ENCODE measurements at places on chromosomes 1 and 21.

- peak; percentile 65 for DNase-seq
These were observed 44.7 kb upstream of the A3GALT2 start for GRCh38 chr1:33365560-33365997.

DNA sequence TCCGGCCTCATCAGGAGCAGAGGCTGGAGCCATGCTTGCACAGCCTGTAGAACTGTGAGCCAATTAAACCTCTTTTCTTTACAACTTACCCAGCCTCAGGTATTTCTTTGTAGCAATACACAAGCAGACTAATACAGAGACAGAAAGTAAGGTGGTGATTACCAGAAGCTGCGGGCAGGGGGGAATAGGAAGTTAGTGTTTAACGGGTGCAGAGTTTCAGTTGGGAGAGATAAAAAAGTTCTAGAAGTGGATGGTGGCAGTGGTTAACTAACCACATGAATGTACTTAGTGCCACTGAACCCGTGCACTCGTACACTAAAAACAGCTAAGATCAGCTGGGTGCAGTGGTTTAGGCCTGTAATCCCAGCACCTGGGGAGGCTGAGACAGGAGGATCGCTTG, 80.4 kb upstream of the TARDBP start:
- DNase-seq = no peak

GRCh38 chr1:113388621-113389358, 1.5 kb upstream of the MAGI3 start:
- no peak for DNase-seq

GRCh38 chr1:200342511-200343311, 67.1 kb downstream of the ZNF281 start:
- DNase-seq = no peak

DNA sequence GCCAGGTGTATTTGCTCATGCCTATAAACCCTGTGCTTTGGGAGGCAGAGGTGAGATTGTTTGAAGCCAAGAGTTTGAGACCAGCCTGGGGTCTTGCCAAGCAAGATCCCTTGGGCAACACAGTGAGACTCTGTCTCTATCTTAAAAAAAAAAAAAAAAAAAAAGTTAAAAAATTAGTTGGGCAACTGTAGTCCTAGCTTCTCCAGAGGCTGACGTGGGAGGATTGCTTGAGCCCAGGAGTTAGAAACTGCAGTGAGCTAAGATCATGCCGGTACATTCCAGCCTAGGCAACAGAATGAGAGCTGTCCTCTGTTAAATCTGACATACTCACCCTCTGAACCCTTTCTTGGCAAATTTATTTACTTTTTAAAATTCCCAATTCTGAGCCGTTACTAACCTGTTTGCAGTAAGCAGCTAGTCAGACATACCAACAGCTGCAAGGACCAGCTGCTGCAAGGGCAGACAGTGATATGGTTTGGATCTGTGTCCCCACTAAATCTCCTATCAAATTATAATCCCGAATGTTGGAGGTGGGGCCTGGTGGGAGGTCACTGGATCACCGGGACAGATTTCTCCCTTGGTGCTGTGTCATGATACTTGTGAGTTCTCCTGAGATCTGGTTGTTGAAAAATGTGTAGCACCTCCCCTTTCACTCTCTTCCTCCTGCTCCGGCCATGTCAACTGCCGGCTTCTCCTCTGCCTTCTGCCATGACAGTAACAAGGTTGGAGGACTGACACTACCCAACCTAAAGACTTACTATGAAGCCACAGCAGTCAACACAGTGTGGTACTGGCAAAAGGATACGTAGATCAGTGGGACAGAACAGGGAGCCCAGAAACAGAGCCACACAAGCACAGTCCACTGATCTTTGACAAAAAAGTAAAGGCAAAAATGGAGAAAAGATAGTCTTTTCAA, 10.6 kb downstream of the PARP1 start:
- no peak for DNase-seq

- no peak for DNase-seq
These were observed 354.0 kb upstream of the ADAMTS5 start for GRCh38 chr21:27320868-27321267.

GRCh38 chr1:32907435-32907834, 6.2 kb upstream of the TMEM54 start:
- DNase-seq = no peak

DNA sequence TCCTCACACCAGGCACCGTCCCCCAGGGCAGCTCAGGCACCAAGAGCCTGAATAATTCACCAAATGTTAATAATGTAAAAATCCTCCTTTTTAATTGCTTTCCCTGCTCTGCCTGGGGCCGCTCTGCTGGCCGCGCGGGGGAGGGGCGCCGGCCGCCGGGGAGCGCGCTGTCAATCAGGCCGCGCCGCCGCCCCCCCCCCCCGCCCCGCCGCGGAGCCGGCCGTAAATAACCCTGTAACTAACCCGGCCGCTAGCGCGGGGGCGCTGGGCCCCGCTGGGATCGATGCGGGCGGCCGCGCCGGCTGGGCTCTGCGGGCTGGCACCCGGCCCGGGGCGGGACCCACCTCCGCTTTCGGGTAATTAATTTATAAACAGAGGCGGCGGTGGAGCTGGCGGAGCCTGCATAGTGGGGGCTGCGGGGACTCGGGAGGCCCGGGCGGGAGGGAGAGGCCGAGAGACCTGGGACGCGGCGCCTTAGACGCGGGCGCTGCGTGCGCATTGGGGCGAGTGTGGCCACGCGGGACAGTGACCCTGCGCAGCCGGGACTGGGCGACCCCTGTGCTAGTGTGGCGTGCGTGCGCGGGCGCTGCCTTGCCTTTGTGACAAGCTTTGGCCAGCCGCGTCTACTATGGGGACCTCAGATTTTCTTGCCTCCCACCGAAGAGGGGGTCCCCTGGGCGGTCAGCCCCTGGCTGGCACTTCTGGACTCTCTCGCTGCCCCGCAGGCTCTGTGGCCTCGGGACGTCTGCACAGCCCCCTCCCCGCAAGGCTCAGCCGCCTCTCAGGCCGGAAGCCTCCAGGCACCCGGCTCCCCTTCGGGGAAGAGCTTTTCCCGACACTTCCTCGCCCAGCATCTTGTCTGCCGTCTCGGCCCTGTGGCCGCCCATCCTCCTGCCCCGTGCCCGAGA, 16.6 kb downstream of the SAMD11 start:
- DNase-seq = no peak

DNA sequence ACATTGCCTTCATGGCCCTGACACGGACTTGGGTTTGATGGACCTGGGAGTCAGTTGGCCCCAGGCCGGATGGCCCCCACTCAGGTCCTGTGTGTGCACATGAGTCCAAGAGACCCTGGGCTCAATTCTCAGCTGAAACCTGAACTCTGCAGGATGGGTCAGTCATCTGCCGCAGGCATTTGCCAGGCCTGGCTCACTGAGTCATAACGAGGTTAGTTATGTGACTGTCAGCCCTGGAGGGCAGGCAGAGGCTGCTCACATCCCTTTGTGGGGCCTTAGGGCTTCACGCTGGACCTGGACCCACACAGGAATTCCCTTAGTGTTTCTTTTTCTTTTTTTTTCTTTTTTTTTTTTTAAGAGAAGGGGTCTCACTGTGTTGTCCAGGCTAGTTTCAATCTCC, 46.5 kb downstream of the PSMG1 start:
- no peak for DNase-seq

DNA sequence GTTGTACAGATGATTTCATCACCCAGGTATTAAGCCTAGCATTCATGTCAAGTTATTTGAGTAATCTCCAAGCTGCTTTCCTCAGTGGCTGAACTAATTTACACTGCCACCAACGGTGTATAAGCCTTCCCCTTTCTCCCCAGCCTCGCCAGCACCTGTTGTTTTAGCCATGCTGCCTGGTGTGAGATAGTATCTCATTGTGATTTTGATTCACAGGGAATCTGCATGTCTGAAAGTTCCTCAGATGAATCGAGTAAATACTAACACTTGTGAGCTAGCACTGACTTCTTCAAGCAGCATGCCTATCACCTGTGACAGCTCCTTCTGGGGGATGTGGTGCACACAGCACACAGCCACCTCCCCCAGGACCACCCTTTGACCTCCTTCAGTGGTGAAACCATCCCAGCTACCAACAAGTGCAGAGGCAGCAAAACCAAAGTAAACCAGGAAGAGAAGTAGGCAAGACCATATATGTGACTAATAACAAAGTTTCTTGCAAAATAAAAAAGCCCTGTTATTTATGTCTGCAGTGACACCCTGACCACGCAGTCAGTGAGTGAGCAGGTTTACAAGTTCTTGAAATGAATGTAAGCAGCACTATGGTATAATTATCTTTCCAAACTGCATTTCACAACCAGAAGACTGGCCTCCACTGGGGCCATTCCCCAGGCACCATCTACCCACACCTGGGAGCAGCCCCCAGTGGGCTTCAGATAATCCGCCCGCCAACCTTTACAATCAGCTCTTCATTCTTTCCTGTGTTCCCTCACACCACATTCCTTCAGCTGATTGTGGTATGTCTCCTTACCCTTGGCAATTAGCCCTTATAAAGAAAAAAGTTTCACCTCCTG, 173.8 kb downstream of the ETS2 start:
- no peak for DNase-seq

DNA sequence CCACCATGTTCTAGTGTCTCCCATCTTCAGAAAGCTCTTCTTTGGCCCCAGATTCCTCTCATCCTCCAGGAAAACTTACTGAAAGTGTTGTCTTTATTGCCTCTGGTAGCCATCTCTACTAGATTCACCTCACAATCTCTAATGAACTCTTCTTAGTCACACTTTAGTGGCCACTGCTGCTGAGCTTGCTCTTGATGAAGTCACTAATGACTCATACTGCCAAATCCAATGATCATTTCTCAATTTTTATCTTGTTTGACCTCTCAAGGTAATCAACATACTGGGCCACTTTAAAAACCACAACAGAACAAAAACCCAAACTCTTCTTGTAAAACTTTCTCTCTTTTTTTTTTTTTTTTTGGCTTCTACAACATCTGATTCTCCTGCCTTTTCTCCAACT, 196.4 kb downstream of the LHX8 start:
- no peak for DNase-seq

GRCh38 chr21:44946254-44947041, 6.6 kb downstream of the SLX9 start:
- no peak for DNase-seq

GRCh38 chr1:11842154-11843041, 5.2 kb downstream of the NPPA start:
- no peak for DNase-seq

DNA sequence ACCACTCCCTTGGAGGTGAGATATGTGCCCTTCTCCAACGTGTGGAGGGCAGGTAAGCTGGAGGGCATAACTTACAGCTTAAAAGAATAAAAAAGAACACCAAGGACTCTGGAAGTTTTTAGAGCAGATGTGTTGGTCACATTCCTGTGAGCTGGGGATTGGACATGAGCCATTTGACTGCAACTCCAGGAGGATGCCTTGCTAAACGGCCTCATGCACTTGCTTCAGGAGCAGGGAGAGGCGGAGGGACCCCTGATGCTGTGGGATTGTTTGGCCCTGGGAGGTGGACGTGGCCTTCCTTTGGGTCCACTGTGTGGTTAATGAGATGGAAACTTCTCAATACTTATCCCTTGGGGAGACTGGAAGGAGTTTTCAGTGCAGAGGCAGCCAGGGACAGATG, 185.6 kb downstream of the RHOU start:
- DNase-seq = no peak

DNA sequence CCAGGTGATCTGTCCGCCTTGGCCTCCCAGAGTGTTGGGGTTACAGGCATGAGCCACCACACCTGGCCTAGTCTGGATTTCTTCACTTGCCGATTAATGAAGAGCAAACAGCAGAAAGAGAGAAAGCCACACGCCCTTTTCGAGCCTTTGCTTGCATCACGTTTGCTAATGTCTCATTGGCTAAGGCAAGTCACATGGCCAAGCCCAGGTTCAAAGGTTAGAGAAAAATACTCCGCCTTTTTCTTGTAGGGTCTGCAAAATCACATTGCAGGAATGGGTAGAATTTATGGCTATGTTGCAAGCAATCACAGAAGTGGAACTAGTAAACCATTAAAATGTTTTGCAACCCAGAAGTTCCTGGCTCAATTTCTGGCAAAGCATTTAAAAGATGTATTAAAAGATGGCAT, 26.8 kb upstream of the BACH1 start:
- DNase-seq = no peak

- DNase-seq = no peak
These were observed 58.2 kb upstream of the FOXD3 start for GRCh38 chr1:63264161-63264560.

DNA sequence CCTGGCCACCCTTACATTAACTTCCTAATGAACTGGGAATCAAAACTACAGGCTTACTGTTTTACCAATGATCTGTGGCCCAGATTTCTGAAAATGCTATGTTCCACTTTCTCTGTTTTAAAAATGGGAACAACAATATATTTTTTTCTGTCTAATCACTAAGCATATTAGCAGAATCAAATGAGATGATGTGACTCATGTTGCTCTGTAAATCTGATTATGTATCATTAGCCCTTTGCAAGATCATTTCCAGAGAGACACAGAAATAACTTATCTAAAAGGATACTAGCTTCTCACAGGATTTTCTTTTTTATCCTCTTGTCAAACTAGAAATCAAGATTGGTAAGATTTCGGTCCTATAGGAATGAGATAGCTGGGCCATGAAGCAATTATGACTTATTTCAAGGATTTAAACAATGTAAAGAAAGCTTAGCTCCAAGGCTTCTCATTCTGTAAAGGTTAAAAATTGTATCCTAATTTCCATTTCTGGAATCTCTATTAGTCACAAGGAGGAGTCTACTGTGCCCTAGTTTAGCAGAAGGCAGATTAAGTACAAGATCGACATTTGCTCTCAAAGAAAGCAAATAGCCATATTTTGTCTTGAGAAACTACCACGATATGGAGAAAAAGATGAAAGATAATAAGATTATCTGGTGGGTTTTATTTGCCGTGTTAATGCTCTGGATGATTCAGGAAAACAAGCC, 32.4 kb upstream of the CAMSAP2 start:
- no peak for DNase-seq

GRCh38 chr1:87169263-87169910, 159.3 kb upstream of the LMO4 start:
- no peak for DNase-seq

- no peak for DNase-seq
These were observed 50.3 kb upstream of the CTPS1 start for GRCh38 chr1:40929155-40929554.

DNA sequence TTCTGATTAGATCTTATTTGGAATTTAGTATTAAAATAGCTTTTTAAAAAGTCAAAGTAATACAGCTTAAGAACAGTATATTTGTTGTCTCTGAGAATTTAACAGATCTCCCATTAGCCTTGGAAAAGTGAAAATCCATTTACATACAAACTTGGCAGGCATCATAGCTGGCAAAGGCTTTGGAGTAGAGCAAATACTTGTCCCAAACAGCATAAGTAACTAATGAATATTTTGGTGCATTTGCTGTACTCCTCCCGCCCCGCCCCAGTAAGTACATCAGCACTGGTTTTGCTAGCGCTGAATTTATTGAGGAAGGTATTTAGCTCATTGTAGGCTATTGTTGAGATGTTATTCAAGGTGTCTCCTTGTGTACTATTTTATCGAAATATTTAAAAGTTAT, 417.7 kb upstream of the KAZN start:
- no peak for DNase-seq

DNA sequence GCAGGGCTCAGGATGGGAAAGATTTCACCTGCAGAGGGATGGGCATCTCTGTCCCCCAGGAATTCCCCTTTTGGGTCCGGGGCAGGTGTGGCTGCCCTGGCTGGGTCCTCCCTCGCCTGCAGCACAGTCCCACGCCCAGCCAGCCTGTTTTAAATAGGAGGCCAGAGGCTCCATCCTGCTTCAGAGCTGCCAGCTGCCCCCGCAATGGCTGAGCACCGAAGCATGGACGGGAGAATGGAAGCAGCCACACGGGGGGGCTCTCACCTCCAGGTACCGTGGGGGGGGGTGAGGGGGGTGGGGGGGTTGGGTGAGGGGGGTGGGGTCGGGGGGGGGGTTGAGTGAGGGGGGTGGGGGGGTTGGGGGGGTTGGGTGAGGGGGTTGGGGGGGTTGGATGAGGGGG, 3.6 kb downstream of the SCNN1D start:
- DNase-seq = no peak

GRCh38 chr1:20551945-20552727, at the start of gene FAM43B:
Gene FAM43B, plus strand, starts transcription at chr1:20552573. Its CDS starts 401 bp downstream, at chr1:20552974.
- no peak for DNase-seq

All from breast epithelium (tissue), 4 donors.